ENCODE measurements at places on chromosomes 2 and 18.
A peak's percentile ranks its signal among the peaks of the same experiment; 100 is the strongest.

- no peak for DNase-seq
Measured at GRCh38 chr2:176085861-176086771, 2.4 kb upstream of the EVX2 start.

DNA sequence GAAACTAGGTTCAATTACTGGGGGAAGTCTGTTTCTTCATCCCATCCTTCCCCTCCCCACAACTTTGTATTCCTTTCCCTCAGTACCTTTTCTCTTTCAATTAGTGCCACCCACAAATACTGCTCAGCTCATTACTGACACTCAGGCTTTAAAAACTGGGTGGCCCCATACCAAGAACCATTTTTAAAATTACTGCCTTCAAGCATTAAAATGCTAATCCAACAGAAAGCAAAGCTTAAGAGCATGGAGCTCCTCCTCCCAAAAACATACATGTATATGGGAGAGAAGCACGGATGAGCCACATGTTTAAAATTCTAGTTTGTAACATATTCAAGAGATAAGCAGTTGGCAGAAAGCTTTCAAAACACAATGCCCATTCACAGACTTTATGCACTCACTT, 44.0 kb downstream of the IRS1 start:
- DNase-seq = no peak

GRCh38 chr2:217402761-217403383, 543.0 kb upstream of the TNP1 start:
- DNase-seq = no peak

DNA sequence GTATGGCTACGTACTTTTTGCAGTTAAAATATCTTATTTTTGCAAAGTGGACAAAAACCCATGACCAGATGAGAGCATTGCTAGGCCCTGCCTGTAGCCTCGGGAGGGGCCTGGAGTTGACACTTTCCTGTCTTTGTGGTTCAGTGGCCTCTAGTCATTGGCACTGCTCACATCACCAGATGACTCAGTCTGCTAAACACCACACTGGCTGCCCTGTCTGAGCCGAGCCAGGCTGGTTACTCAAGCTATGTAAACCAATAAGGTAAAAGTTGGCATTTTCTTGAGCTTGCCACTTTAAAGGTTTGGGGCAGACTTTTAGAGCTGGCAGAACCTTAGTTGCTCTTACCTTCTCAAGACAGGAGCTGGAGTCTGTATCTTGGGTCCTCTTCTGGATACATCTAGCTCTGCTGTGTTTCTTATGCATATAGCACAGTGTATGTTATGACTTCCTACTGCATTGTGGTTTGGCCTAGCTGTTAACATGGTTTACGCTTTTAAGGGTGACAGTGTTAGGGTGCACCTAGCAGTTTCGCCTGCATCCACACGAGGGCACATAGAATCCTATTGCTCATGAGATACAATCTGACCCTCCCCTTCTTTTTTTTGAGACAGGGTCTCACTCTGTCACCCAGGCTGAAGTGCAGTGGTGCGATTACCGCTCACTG, 76.4 kb downstream of the AP1S3 start:
- DNase-seq = peak; percentile 20

GRCh38 chr18:8163286-8163959, 445.8 kb upstream of the RAB12 start:
- DNase-seq = no peak

GRCh38 chr2:42937171-42937875, 144.9 kb upstream of the HAAO start:
- no peak for DNase-seq

- DNase-seq = no peak
Measured at GRCh38 chr18:59941331-59941730, 41.5 kb downstream of the PMAIP1 start.

GRCh38 chr2:172431463-172431862, 4.1 kb downstream of the ITGA6 start:
- DNase-seq = no peak

DNA sequence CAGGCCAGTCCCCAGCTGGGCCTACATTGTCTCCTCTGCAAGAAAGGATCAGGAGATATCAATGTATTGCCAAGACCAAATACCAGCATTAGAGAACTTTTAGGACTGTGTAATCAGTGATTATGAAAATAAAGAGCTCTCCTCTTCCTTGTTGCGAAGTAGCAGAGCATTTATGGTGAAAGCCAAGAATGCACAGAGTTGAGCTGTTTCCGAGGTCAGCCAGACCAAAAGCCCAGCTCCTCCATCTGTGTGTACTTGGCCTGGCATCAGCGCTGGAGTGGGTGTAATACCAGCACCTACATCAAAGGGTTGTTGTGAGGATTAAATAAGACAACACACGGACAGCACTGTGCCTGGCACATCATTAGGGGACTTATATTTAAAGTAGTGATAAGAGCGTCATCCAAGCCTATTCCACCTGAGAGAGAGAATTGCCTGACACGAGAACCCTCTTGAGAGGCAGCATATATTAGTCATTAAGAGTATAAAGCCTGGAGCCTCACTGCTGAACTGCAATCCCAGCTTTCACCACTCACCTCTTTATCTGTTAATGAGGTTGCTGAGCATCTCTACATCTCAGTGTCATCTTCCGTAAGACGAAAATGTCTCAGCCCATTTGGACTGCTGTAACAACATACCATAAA, 7.4 kb upstream of the SLC16A14 start:
- DNase-seq = no peak

- DNase-seq = no peak
Measured at GRCh38 chr2:177897278-177897677, 175.3 kb downstream of the PDE11A start.

DNA sequence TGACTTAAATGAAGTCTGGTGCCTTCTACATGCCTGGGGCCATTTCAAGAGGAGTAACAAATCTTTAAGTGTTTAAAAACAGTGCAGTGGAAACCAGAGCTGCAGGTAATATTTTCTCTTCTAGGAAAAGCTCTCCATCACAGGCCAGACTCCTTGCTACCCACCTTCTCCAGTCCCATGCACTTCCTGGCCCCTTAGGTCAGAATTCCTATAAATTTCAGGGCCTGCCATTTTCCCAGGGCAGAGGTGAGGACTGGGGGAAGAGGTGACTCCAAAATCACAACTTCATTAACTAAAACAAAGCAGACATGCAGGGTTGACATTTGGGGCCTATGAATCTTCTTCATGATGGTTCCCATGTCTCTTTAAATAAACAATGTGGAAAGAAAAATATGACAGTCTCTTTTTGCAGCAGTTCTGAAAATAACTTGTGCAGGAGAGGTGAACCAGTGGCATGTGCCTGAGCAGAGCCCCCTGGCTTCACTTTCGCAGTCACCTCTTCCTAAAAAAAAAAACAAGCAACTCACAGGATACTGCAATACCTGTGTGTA, 63.7 kb upstream of the TANC1 start:
- no peak for DNase-seq

GRCh38 chr2:177282181-177282641, 17.7 kb upstream of the NFE2L2 start:
- no peak for DNase-seq

- DNase-seq = no peak
Measured at GRCh38 chr18:52569492-52569891, 229.5 kb downstream of the DCC start.

DNA sequence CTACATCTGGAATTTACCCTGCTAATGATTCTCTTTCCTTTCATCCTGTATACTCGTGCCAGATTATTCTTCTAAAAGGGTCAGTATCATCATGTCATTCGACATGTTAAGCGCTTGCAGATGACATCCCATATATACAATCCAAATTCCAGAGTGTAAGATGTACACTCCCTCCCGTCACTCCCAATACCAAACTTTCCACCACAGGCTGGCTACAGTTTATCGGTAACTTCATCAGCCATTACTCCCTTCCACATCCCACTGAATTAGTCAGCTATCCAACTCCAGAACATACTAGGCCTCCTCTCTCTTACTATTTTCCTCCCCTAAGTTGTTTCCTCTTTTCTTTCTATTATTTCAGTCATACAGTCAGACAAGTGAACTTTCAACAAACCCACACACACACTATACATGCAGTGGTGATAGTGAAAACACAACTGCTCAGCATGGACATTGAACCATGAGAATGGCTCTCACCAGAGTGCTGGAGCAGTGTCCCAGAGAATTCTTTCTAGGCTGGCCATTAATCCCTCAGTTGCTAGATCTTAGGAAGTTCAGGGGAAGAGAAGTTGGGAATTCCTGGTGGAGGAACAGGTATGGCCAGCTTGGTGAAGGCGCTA, 10.6 kb upstream of the NMI start:
- DNase-seq = no peak

- DNase-seq = no peak
Measured at GRCh38 chr2:159996792-159997546, 65.4 kb downstream of the PLA2R1 start.

GRCh38 chr18:57301573-57302559, 50.5 kb upstream of the ST8SIA3 start:
- DNase-seq = no peak

- DNase-seq = no peak
Measured at GRCh38 chr18:60110836-60111235, 211.0 kb downstream of the PMAIP1 start.

- peak; percentile 9 for DNase-seq
Measured at GRCh38 chr2:173884025-173884802, 81.0 kb downstream of the SP3 start.

DNA sequence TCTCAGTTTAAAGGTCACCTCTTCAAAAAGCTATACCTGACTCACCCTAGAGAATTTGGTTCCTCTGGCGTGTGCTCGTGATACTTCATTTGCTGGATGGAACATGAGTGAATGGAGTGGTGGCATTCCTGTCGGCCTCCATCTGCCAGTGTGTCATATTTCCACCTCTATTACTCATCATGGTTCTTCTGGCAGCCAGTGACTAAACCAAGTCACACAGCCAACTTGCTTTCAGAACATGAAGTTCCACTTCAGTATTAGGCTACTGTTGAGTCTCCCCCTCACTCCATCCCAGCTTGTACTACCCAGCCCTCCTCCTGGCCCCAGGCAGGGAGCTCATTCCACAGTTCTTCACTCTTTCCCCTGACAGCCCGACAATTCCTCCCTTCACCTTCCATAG, 169.8 kb downstream of the MREG start:
- DNase-seq = no peak

All from stimulated activated CD8-positive, alpha-beta memory T cell treated with anti-CD3 and anti-CD28 coated beads, Interleukin-12 subunit alpha, Interleukin-12 subunit beta, amount 100 ng/mL, for 1 hour (primary cell).